Cortex of kidney (tissue), 1 donor: ENCODE measurements at places on chromosomes 3 and 15.

GRCh38 chr3:69085168-69085832 lies 563 bp downstream of the ARL6IP5 start:
- no peak for DNase-seq

DNA sequence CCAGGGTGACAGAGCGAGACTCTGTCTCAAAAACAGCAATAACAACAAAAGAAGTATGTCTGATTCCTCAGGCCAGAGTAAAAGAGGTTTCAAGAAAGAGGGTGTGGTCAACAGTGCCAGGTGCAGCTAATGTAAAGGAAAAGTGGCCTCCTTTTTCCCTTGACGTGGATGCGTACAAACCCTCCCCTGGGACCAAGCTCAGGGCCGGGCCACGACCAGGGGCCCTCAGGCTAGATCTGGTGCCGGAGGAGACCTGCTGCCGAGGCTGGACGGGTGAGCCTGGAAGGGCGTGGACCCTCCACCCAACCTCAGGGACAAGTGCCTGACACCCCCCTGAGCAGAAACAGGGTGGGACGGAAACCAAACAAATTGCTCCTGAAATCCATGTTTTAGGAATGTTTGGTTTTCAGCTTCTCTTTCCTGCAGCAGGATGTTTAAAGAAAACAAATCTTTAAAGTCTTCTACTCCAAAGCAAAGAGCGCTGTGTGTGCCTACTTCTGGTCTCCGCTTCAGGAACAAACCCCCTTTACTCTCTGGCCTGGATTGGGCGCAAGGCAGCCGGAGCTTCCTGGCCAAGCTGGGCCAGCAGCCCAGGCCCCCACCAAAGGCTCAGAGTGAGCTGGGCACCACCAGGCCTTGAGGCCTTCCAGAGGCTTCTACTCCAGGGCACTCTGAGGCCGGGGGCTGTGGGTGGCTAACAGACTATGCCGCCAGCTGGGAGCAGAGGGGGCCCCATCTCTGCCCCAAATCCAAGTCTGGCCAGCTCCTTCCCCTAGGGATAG lies 21.4 kb downstream of the ZDHHC19 start:
- DNase-seq, result no peak

DNA sequence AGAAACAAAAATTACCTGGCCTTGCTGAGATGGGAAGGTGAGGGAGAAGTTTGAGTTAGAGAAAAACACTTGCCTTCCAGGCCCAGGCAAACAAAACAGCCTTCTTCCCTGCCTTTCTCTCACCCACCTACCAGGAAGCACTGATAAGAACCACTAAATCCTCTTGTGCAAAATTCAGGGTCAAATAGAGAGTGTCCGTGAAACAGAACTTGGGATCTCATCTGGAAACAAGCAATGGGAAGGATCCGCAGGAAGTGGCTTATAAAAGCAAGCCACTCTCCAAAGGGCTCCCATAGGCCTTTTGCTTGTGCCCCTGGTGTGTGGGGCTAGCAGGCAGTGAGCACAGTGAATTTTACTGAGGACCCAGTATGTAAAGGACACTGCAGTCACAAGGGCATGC lies 11.0 kb downstream of the ADAMTS9 start:
- no peak for DNase-seq

GRCh38 chr15:77025941-77026411 lies 31.1 kb downstream of the PSTPIP1 start:
- DNase-seq, result no peak

DNA sequence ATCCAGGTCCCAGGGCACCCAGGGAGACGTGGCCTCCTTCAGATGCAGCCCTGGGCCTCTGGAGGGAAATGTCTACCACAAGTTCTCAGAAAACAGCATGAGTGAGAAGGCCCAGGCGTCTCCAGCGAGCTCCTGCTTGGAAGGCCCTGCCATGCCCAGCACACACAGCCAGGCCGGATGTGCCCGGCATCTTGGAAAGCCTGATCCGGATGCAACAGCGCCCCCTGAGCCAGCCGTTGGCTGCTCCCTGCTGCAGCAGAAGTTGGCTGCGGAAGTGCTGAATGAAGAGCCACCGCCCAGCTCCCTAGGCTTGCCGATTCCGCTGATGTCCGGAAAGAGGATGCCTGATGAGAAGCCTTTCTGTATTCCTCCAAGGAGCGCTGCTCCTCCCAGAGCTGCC lies 856 bp downstream of the NPAP1 start:
- no peak for DNase-seq

DNA sequence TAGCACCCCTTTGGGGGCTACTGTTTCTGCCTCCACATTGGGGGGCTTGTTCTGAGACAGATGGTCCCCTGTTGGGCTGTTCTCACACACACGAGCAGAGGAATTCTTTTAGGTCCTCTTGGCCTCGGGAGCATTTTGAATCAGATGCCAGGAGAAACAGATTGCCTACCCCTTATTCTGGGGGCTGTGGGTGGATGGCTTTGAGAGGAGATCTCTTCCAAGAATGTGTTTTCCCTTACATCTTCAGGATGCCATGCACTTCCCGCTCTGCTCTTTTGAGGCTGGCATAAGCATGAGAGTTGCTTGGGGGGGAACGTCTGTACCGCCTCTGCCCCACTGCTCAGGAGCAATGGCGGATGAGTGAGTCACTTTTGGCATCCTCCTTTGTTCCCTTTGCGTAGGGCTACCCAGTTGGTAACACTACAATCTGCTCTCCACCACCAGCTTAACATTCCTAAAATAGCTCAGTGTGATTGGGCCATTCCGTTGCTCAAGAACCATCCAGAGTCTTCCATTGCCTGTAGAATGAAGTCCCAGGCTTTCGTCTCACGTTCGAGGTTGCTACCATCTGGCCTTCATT lies 154.4 kb downstream of the RPLP1 start:
- no peak for DNase-seq

GRCh38 chr15:48679952-48680351 lies 34.4 kb upstream of the FBN1 start:
- no peak for DNase-seq

GRCh38 chr15:68487087-68487843 lies 55.3 kb upstream of the ITGA11 start:
- no peak for DNase-seq
